Cerebellar cortex (tissue), 1 donor: ENCODE measurements at places on chromosomes 2 and 18.

- no peak for DNase-seq
Measured at GRCh38 chr2:150630587-150631235, 143.2 kb upstream of the RND3 start.

- no peak for DNase-seq
Measured at GRCh38 chr18:50340078-50340477, 34.8 kb upstream of the SKA1 start.

DNA sequence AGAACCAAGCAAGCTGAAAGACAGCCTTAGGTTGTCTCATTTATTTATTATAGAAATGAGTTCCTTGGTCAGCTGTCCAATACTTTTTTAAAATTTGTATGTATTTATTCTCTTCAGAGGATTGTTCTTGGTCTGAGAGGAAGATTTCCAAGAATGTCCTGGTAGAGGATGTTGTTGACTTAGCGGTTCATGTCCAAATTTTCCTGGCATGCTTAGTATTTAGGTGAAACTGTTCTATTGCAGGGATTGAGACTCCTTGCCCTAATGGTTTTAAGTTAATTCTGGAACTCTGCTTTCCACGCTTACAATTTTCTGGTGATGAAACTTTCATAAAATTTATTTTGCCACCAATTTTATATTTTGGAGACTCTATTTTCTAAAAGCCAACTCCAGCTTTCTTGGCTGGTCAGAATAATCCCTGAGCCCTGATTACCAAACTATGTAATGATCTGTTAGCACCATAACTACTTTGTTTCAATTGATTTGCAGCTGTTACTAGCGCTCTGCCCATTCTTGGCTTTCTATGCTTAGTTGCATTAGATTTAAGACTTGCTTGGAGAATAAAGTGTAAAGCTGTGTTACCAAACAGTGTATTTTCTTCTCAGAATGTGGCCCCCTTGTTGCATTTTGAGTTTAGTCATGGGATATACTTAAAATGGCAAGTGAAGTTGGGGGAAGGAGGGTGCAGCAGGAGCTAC lies 1868.8 kb upstream of the CELF4 start:
- peak; percentile 21 for DNase-seq

GRCh38 chr2:96602330-96602823 lies 35.7 kb downstream of the KANSL3 start:
- no peak for DNase-seq

DNA sequence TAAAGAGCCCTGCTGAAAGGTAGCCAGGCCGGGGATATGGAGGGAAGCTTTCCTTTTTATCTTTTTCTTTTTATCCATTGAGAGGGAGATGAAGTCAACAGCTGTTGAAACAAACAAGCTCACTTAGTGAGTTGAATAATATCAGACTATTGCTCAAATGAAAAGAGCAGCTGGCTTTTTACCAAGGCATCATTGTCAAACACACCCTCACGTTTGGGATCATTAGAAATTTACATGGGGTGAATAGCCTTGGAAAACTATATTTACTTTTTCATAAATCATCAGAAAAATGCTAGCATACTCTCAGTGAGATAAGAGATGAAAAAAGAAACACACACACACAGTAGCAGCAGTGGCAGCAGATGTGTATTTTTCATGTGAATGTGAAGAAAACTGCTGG lies 71.5 kb upstream of the HNMT start:
- no peak for DNase-seq

- no peak for DNase-seq
Measured at GRCh38 chr2:215607766-215608165, 171.9 kb upstream of the FN1 start.

DNA sequence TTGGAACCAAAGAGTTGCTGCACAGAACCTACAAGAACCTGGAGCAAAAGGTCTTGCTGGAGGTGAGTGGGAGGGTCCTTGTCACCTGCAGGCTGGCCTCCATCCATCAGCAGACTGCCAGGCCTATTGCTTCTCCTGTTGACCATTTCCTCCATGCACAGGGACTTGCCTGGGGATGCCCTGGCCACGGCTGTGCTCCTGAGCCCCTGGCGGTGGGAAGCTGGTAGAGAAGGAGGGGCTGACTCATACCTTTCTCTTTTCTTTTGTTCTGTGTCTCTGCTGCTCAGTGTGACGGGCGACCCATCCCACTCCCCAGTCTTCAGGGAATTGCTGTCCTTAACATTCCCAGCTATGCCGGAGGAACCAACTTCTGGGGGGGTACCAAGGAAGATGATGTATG lies 102.6 kb downstream of the DGKD start:
- no peak for DNase-seq

DNA sequence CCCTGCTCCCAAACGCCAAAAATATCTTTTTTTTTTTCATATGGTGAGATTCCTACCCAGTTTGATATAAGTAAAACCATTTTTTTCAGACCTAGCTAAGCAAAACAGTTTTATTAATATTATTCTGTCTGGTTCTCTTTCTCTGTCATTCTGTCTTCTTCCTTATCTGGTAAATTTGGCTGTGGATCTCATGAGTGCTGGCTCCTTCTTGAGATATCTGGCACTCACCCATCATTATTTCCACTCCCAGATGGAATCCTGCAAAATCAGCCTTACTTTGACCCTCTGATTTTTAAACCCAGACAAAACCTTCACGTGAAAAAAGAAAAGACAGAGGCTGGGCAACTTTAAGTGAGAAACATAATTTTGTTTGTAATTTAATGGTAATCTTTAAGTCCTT lies 373.6 kb downstream of the NYAP2 start:
- peak; percentile 13 for DNase-seq

- DNase-seq = no peak
Measured at GRCh38 chr2:43622931-43623451, 14.1 kb upstream of the PLEKHH2 start.

DNA sequence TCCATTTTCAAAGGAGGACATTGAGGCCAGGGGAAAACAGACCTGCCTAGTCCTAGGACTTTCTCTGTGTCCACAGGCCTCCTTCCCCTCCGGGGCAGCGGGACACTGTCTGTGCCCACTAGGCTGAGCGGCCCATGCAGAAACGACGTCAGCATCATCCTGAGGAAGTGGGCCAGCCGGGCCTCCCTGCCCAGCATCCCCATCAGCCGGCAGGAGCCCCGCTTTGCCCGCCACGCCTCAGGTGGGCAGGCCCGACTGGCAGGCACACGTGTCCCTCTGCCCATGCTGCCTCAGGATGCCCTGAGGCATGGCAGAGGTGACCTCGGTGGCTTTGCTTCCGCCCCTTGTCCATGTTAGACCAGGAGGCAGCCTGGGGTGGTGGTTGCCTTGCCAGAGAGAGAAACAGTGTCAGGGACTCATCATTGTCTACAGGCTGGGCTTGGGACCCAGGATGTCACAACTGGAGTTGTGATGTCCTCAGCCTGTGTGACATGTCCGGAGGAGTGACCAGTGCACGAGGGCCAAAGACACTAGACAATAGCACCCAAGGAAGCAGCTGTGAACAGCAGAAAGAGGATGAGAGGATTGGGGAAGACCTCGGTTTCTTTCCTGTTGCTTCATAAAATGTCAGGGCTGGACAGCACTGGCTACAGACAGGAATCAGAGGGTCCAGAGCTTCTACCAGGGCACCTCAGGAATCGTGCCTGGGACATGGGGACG lies 36.8 kb downstream of the TOGARAM2 start:
- DNase-seq = no peak

DNA sequence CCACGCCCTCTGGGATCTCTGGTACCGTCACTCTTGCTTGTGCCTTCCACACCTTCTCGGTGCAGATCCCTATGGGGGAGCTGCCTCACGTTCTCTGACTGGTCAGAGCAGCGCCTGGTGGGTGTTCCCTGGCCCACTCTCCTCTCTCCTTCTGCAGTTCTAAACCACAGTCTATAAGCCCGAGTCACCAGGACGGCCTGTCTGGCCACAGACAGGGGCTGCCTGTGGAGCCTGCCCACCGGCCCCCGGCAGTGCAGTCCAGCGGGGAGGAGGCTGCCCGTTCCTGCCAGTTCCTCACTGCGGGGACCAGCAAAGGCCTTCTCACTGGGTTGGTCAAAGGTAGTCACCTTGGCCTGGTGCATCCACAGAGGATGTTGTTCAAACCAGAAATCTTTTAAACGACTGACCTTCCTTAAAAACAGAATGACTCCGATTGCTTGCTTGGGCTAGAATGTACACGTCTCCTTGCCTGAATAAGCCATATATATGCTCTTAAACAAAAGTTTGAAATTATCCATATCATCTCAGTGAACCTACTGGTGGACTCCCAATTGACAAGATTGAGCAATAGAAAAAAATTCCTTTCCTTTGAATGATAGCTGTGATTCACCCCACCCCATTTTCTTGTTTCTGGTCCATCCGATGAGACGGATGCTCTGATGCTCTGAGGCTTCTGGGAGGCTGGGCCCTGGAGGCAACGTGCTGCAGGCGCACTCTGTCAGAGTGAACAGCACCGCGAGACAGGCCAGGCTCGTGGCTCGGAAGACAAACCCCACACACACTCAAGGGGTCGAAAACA lies 61.2 kb downstream of the RALBP1 start:
- no peak for DNase-seq

DNA sequence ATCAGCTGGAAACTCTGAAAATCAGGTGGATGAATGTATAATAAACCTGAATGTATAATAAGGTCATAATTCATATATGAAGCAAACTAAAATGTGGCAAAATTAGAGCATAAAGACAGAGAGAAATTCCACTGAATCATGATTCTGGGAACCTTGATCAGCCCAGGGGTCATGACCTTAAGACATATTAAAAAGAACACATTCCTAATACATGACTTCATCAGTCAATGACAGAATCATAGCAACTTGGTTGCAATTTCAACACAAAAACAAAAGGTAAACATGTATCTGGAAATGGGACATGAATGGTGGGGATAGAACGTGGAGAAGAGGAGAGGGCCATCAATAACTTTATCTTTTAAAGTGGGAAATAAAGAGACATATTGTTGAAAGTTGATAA lies 17.6 kb downstream of the AFF3 start:
- no peak for DNase-seq

DNA sequence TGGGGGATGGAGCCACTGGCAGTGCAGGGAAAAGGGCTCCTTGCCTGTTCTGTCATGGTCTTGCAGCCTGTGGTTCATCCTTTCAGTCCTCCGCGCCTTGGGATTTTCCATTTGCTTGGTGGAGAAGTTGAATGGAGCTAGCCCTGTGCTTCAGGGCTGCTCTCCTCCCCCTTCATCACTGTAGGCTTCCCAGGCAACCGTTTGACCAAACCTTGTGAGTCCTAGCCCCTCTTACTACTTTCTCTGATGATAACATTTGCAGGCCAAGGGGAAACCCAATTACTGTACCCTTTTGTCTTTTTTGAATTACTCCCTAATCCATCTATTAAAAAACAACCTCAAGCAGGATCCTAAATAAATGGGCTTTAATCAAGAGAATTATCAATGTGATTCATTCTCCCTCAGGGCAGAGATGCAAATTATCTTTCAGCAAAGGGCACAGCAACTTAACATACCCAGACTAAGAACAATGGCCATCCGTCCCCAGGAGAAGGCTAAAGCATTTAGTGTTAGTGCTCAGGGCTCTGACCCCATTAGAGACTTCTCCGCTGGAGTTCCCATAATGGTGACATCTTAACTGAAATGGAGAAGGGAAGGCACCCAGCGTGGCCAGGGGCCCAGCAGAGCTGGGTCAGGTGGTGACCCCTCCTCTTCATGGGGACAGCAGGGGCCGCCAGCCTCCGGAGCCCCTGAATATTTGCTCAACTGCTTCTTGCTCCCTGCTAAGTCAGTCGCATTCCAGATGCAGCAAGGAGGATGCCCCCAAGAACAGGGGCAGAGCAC lies 40.7 kb downstream of the RHOB start:
- DNase-seq = peak; percentile 75

DNA sequence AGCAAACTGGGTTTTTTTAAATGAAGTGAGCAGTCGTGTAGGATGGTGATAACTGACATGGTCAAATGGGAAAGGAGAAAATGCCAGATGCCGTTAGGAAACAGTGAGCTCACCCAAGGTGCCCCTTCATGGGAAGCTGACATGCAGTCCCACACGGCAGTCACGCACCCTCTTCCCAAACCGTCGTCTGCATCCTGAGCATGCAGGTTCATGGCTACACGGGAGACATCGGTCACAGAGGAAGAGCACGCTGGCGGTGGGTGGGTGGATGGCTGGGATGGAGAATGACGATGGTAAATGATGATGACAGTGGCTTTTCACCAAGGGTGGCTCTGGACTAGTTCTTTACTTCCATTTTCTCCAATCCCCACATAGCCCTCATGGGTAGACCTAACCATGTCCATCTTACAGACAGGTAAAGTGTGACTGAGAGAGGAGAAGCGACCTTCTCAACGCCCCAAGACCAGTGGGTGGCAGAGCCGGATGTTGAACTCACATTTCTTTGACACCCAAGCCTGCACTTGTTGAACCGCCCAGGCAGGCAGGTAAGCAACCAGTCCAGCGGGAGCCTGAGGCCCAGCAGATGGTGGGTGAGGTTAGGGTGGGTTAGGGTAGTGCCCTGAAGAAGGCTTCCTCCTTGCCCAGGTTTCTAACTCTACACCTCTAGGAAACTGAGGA lies 44.5 kb downstream of the TNS1 start:
- no peak for DNase-seq

- no peak for DNase-seq
Measured at GRCh38 chr18:4040391-4041092, 414.6 kb downstream of the DLGAP1 start.

GRCh38 chr18:13558790-13559189 lies 167.6 kb downstream of the FAM210A start:
- DNase-seq = no peak

DNA sequence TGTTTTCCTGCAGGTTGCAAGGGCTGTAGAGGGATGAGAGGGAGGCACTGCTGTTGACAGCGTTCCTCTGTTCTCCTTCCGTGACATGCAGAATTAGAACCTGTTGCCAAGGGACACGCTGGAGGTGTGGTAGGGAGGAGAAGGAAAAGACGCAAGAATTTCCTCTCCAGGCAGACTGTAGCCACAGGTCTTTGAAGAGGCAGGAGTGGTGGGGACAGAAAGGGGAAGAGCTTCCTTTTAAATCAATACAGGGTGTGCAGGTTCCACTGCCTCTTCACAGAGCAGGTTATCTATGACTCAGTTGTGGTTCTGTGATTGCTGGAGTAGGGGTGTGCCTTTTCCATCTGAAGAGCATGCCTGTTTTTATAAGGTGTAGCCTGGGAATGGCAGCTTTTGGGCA lies 133.0 kb downstream of the WDSUB1 start:
- DNase-seq = no peak

- peak; percentile 98 for DNase-seq
Measured at GRCh38 chr2:9693196-9693491, 62.3 kb upstream of the YWHAQ start.

GRCh38 chr2:3476321-3476984 lies 42.9 kb downstream of the ADI1 start:
- no peak for DNase-seq

DNA sequence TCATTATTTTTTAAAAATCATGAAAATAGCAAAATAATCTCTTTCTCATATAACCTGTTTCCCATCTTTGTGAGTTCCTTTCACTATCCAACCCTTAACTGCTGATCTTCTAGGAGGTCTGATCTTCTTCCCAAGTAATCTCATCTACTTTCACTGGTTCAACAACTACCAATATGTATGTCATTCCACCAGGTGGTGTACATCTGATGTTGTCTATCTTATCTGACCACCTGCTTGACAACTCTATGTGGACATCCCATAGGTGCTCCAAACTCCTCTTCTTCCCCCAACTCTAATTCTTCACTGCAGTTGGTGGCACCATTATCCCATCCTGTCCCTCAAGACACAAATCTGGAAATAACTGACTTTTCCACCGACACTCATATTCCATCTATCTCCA lies 62.5 kb downstream of the FAM228A start:
- DNase-seq = no peak
